Stimulated activated CD4-positive, alpha-beta T cell treated with anti-CD3 and anti-CD28 coated beads, Interleukin-1b, Interleukin-23, amount 100 ng/mL, for 4 hours (primary cell): ENCODE measurements at places on chromosomes 5 and 9.

GRCh38 chr5:59591162-59591561 lies 302.4 kb downstream of the PDE4D start:
- no peak for DNase-seq

DNA sequence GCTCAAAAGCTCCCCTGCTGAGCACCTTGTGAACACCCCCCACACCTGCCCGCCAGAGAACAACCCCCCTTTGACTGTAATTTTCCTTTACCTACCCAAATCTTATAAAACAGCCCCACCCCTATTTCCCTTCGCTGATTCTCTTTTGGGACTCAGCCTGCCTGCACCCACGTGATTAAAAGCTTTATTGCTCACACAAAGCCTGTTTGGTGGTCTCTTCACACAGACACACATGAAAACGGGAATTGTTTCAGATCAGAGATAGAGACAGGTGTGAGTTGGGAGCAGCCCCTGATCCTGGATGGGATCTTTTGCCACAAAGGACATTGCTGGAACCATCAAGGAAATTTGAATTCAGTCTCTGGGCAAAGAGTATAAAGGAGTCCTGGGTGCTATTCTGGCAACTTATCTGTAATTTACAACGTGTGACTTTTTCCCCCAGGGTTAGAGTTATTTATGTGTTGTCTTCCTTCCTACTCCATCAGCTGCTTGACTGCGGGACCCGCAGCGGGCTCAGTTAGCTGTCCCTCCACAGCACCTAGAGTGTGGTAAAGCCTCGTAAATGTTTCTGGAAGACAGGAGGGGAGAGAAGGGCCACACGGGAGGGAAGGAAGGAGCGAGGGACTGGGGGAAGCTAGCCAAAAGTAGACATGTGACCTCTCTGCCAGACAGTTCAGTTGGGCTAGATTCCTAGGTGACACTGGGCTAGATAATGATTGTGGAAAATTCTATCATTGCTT lies 437.0 kb downstream of the ZNF608 start:
- no peak for DNase-seq

DNA sequence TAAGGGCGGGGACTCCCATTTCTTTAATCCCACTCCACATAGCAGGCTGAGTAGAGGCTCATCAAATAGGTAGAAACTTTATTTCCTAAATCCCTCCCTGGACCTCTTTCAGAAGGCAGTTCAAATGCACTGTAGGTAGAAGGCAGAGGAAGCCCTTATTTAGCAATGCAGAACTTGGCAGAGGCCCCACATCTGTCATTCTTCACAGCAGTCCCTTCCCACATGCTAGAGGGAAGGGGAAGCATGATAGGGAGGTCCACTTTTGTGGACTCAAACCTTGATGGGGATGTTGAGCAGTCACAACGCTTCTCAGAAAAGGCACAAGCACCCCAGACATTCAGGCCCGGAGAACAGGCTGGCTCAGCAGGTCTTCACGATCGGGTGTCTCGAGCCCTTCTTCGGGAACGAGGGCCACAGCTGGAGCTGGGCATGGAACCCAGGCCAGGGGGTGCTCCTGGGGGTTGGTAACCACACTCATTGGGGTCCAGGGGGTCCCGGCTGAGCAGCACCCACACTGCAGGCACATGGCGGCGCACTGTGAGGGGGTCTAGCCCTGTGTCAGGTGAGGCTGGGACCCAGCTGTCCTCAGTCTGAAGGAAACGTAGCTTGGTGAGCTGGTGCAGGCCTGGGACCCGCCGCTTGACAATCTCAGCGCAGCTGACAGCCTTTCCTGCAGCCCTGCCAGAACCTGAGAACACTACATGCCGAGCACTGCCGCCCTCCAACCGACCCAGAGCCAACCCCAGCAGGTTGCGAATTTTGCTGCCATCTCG lies 1.3 kb downstream of the RPP25L start:
- DNase-seq = no peak

- no peak for DNase-seq
These were observed 4.9 kb downstream of the EXOSC2 start for GRCh38 chr9:130698514-130698913.
